Mesenteric fat pad (tissue), 1 donor: ENCODE measurements at places on chromosomes 12 and 14. TPM values are rescaled to one million over a fixed set of nuclear protein-coding genes. Genes with fewer than 3 reads are reported as not detected.
A peak's percentile ranks its signal among the peaks of the same experiment; 100 is the strongest.

GRCh38 chr12:115988625-115989563 is 288.6 kb downstream of the MED13L start:
- DNase-seq: no peak

DNA sequence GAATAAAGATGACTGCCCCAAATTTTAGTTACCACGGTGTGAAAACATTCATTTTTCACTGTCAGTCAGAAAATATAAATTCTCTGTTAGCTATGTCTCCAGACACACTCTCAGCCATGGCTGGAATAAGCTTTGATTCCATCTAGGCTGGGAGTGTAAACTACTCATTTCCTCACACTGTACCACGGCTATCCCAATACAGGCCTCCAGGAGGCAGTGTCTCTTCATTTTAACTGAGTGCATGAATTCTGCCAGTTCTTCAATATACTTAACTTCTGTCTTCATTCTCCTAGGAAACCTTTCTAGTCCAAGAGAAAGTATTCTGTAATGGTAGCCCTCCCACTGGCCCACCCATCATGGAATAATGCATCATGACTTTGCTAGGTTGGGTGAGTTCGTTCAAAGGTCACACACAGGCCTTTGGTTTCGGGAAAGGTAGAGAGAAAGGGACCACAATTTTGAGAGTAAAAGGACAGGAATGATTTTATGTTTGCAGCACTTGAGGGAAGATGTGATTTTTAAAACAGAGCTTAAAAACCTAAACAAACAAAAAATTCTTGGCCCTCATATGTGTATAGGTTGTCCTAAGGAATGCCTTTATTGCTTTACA is 381.1 kb downstream of the SEC23A start:
- DNase-seq: no peak

DNA sequence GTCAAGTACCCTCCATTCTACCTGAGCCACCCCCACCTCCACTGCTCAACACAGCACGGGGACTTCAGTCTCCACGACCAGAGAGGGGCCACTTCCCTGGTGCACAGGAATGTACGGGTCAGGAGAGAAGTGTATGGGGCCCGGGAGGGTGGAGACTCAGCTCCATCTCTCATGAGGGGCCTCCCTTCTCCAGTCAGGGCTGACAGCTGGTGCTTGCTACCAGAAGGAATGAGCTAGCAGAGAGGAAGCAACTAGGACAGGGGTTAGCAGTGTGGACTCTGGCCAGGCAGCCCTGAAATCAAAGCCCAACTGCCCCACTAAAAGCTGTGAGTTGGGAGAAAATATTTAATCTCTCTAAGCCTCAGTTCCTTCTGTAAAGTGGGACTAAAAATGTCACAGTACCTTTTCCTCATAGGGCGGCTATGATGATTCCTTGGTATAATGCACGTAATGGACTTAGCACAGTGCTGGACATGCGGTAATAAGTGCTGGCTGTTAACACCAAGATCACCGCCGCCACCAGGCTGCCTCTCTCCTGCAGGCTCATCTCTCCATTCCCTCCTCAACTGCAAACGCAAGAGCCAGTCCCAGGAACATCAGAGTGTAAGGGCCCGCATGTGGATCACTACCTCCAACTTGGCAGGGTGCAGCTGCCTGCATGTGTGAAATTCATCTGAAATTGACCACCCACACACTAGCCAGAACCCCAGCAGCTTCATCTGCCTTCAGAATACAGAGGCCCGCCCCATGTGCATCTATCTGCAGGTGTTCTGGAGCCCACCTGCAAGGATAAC is 14.6 kb downstream of the ACTN1 start:
- DNase-seq: no peak

DNA sequence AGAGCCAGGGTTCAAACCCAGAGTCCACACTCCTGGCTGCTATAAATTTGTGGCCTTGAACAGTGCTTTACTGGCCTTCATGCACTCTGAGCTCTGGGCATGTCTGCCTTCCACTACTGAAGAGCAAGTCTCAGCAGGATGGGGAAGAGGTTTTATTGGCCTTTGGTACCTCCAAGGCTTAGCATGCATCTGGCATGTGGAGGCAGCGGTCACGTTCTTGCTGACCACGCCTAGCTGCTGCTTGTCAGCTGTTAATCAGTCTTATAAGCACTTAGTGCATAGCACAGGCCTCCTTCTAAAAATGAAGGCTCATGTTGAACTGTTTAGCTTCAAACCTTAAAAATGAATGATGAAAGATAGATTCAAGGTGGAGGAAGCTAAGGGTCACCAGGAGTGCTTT is 177.5 kb downstream of the PELI2 start:
- DNase-seq: no peak

- DNase-seq: no peak
Observed at GRCh38 chr12:39990122-39991101, 115.5 kb downstream of the SLC2A13 start.

- no peak for DNase-seq
Observed at GRCh38 chr12:95253386-95253785, 35.8 kb downstream of the VEZT start.

GRCh38 chr14:77301103-77301502 is 19.6 kb downstream of the POMT2 start:
- no peak for DNase-seq

DNA sequence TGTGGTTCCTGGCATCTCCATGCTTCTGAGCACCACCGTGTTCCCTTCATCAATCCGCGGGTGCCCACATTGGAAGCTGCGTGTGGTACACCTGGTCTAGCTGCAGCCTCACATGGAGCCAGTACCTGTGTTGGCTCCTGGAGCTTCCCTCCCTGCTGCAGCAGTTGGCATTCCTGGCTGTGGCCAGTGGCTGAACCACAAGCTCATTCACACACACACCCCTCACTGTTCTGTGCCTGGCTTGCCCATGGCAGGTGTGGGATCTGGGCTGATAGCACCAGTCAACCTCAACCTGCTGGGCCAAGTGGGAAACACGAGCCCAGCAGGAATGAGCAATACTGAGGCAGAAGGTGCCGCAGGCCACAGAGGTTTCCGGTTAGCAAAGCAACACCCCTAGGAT is 256.2 kb upstream of the LRFN5 start:
- no peak for DNase-seq

DNA sequence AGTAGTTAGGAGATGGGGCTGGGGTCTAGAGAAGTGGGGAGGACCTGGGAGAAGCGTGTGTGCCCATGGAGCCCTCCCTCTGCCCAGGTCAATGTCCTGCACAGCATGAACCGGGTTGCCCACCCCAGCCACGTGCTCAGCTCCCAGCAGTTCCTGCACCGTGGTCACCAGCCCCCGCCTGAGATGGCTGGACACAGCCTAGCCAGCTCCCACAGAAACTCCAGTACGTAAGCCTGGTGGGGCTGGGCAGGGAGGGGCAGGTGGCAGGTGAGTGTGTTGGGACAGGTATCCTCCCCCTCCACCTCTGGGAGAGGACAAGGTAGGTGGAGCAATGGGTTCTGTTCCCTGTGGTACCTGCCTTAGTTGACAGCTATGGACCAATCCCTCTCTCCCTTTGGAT is 20.7 kb downstream of the CLSTN3 start:
- peak; percentile 86 for DNase-seq

DNA sequence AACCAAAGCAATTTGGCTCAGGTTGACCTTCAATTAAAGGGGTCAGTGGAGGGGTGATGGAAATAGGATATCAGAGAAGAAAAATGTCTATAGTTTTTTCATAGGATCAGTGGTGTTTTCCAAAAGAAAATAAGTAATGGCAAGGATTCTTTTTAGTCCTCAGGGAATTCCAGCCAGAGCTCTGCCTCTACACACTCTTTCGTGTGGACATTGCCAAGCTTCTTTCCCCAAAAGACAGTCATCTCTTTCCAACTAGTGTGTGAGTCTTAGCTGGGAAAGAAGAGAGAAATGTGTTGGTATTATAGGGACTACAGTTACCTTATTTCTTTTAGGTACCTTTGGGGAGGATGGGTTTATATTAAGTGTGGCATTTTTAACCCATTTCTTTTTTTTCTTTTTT is 46.5 kb downstream of the RBMS2 start:
- no peak for DNase-seq

- DNase-seq: no peak
Observed at GRCh38 chr12:47964106-47964728, 821 bp downstream of the TMEM106C start.

DNA sequence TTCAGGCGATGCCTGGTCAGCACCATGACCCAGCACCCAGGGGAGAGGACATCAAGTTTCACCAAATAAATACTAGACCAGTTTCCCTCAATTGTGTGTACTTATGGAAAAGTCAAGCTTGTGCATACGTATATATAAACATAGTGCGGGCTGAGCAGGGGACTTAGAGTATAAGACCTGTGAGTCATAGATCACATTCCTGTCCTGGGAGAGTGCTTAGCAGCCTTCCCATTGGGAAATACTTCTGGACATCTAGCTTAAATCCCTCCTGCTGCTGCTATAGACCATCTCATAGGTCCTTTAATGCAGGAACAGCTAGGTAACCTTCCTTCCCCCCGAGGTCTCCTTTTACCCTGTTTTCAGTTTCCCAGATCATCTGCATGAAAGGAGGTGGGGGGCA is 51.9 kb downstream of the PRMT8 start:
- DNase-seq: no peak

DNA sequence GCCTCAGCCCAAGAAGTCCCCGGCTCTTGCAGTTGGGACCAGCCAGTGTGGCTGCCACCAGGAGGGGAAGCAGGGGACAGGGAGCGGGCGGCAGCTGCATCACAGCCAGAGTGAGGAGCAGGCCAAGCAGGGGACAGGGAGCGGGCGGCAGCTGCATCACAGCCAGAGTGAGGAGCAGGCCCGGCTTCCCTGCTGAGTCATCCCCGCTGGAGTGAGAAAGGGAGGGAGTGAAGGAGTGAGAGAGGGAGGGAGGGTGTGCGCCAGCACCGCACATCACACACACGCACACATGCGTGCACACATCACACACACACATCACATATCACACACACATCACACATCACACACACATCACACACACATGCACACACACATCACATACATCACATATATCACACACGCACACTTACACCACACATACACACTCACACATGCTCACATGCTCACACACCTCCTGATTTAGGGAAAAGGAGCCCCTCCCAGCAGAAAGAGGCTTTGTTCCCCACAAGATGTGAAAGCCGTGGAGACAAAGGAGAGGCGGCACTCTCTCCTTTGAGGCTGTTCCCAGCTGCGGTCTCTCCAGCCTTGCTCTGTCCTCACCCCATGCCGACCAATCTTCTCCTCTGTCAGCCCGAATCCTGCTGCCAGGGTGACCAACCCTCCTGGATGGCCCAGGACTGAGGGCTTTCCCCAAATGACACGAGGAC is 16.7 kb upstream of the ZDHHC22 start:
- no peak for DNase-seq

The SMIM41 gene
- total RNA-seq: 0.45 TPM

- DNase-seq: no peak
Observed at GRCh38 chr14:76844223-76844622, 18.0 kb downstream of the LRRC74A start.

- DNase-seq: peak; percentile 91
Observed at GRCh38 chr12:12349711-12350665, at the start of gene MANSC1. Gene MANSC1, minus strand, starts transcription at chr12:12350242. Its CDS starts 6,928 bp downstream, at chr12:12343314.

GRCh38 chr14:35387713-35388579 is 16.6 kb downstream of the NFKBIA start:
- DNase-seq: no peak

- no peak for DNase-seq
Observed at GRCh38 chr14:54693761-54694160, 126.8 kb downstream of the SAMD4A start.

- no peak for DNase-seq
Observed at GRCh38 chr12:2457215-2457932, 337.4 kb upstream of the FKBP4 start.

GRCh38 chr14:65805113-65805473 is 392.6 kb downstream of the FUT8 start:
- DNase-seq: no peak

DNA sequence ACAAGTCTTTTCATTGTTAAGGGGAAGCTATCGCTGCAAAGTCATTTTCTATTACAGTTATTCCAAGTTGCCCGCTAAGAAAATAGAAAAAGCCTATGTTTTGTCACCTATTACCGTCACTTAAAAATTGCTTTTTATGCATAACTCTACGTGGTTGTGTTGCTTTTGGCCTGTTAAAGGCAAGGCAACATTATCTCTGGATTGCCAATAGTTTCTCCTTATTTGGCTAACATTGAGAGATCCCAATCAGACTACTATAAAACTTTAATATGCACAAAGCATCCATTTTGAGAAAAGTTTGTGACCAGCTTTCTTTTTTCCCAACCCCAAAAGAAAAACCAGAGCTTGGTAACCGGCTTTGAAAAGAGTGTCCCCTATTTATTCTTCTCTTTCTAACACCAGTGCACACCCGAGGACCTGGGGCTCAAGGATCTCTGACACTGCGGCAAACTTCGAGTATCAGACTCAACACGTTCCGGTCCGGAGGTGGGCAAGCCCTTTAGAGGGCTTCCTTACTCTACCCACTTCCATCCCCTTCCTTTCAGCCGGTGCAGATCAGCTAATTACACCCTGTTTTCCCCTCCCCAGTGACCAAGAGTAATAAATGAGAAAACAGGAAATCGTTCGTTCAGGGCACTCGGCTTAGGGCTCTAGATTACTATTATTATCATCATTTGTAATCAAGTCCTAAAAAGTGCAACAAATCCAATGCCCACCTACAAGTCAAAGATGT is 1.2 kb downstream of the PPP1R12A start:
- no peak for DNase-seq

- DNase-seq: no peak
Observed at GRCh38 chr14:105974902-105975301, 448.5 kb downstream of the TMEM121 start.

- DNase-seq: no peak
Observed at GRCh38 chr12:47014474-47014873, 64.9 kb upstream of the PCED1B start.

DNA sequence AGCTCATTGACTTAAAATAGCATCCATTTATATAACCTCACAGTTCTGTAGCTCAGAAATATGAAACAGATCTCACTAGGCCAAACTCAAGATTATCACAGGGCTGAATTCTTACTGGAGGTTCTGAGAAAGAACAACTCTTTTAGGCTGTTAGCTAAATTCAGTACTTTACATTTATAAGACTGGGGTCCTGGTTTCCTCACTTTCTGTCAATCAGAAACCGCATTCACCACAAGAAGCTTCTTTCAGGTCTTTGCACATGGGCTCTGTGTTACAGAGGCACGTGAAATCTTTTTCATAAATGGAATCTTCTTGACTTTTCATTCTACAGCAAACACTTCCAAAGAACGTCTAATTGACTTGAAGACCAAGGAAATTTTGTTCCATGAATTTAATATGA is 876.3 kb upstream of the FOXG1 start:
- DNase-seq: no peak

DNA sequence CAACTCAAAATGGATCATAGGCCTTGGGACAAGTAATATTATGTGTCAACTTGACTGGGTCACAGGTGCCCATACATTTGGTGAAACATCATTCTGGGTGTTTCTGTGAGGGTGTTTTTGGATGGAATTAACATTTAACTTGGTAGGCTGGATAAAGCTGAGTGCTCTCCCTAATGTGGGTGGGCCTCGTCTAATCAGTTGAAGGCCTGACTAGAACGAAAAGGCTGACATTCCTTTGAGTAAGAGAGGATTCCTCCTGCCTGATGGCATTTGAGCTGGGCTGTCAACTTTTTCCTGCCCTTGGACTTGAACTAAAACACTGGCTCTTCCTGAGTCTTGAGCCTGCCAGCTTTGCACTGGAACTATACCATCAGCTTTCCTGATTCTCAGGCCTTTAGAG is 93.4 kb upstream of the ESRRB start:
- DNase-seq: no peak

The SMCO2 gene
- total RNA-seq: not detected

The CLEC4C gene
- total RNA-seq: not detected
